ENCODE measurements at places on chromosomes 7 and 10. TPM values are rescaled to one million over a fixed set of nuclear protein-coding genes. Genes with fewer than 3 reads are reported as not detected.

- H3K27me3 ChIP-seq: no peaks in the 10 kb centered on the region
- H3K36me3 ChIP-seq: no peaks in the 10 kb centered on the region
- no peaks in the 10 kb centered on the region for H3K4me1 ChIP-seq
- no peak overlapping the region for H3K27ac ChIP-seq
These were observed 53.9 kb upstream of the RAB18 start for GRCh38 chr10:27450225-27450624.

- H3K27ac ChIP-seq: no peak overlapping the region
- no peaks in the 10 kb centered on the region for H3K27me3 ChIP-seq
- H3K4me1 ChIP-seq: peaks cover 11% of the 10 kb centered on the region
- H3K36me3 ChIP-seq: peaks cover 100% of the 10 kb centered on the region
- DNase-seq: no peak
These were observed 52.3 kb downstream of the MKI67 start for GRCh38 chr10:128073890-128074289.

GRCh38 chr7:76008156-76008687, 13.8 kb upstream of the TMEM120A start:
- no peak overlapping the region for H3K4me3 ChIP-seq
- peaks cover 16% of the 10 kb centered on the region for H3K4me1 ChIP-seq
- no peak for DNase-seq
- peak overlapping the region; percentile 56 for H3K27ac ChIP-seq
- no peaks in the 10 kb centered on the region for H3K27me3 ChIP-seq
- peaks cover 42% of the 10 kb centered on the region for H3K36me3 ChIP-seq

GRCh38 chr10:81027223-81027622, 489.5 kb downstream of the SH2D4B start:
- no peak overlapping the region for H3K27ac ChIP-seq
- H3K4me1 ChIP-seq: no peaks in the 10 kb centered on the region
- H3K27me3 ChIP-seq: no peaks in the 10 kb centered on the region
- no peaks in the 10 kb centered on the region for H3K36me3 ChIP-seq
- no peak overlapping the region for H3K4me3 ChIP-seq

GRCh38 chr10:77338143-77338542, 299.5 kb downstream of the KCNMA1 start:
- H3K36me3 ChIP-seq: no peaks in the 10 kb centered on the region
- H3K4me3 ChIP-seq: no peak overlapping the region
- DNase-seq: no peak
- H3K27me3 ChIP-seq: no peaks in the 10 kb centered on the region
- no peaks in the 10 kb centered on the region for H3K4me1 ChIP-seq

- no peak for DNase-seq
- H3K36me3 ChIP-seq: no peaks in the 10 kb centered on the region
- no peaks in the 10 kb centered on the region for H3K27me3 ChIP-seq
- H3K4me3 ChIP-seq: no peak overlapping the region
- H3K27ac ChIP-seq: no peak overlapping the region
These were observed 1071.1 kb downstream of the XPNPEP1 start for GRCh38 chr10:108852211-108852610.

DNA sequence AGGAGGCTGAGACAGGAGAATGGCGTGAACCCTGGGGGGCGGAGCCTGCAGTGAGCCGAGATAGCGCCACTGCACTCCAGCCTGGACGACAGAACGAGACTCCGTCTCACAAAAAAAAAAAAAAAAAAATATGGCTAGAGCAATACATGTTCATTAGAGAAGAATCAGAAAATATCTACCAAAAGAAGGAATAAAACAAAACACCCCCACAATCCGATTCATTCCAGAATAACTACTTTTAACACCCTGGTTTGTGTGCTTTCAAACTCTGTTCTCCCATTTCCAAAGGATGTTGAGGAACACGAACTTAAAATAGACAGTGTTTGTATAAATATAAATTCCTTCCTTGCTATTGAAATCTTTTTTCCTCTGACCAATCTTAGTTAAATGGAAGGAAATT, 6.5 kb downstream of the PDSS1 start:
- H3K4me1 ChIP-seq: peaks cover 10% of the 10 kb centered on the region
- H3K36me3 ChIP-seq: peaks cover 68% of the 10 kb centered on the region
- H3K27me3 ChIP-seq: no peaks in the 10 kb centered on the region
- no peak overlapping the region for H3K27ac ChIP-seq
- H3K4me3 ChIP-seq: no peak overlapping the region

The ANKRD22 gene
- total RNA-seq: 8.9 TPM

The EBLN1 gene
- total RNA-seq: not detected

The AKR1C4 gene
- not detected for total RNA-seq

The FGFBP3 gene
- 0.87 TPM for total RNA-seq

Data from spleen (tissue), 13 donors.